Smooth muscle cell of the umbilical artery (primary cell): ENCODE measurements at places on chromosomes 4 and X. TPM values are rescaled to one million over a fixed set of nuclear protein-coding genes. Genes with fewer than 3 reads are reported as not detected.

Gene MTMR8
- not detected in 2 replicates for total RNA-seq

Gene STATH
- total RNA-seq, result not detected in 2 replicates

Gene AREG
- total RNA-seq, result 0.14 TPM in 1 of 2 replicates, not detected in the other

Gene ASB5
- total RNA-seq, result not detected in 2 replicates
